Subcutaneous adipose tissue (tissue), 4 donors: ENCODE measurements at places on chromosomes 7 and 10. TPM values are rescaled to one million over a fixed set of nuclear protein-coding genes. Genes with fewer than 3 reads are reported as not detected.

ATP5MK gene
- total RNA-seq = 771 TPM

ASAH2 gene
- total RNA-seq = 14.5 TPM

BEND7 gene
- total RNA-seq = 8.5 TPM

NEUROD6 gene
- not detected for total RNA-seq

ABCB1 gene
- 1.0 TPM for total RNA-seq

SLC26A5 gene
- 0.22 TPM for total RNA-seq

SEMA3C gene
- 123 TPM for total RNA-seq

SLC18A3 gene
- total RNA-seq = not detected

FOXI2 gene
- total RNA-seq = not detected

TET1 gene
- total RNA-seq = 8.5 TPM

OR9A2 gene
- total RNA-seq = not detected

PTPN20 gene
- total RNA-seq = 4.2 TPM

DDC gene
- total RNA-seq = not detected

CREB5 gene
- 11.9 TPM for total RNA-seq

TMEM254 gene
- 12.1 TPM for total RNA-seq

A1CF gene
- not detected for total RNA-seq

ITGB8 gene
- total RNA-seq = 0.57 TPM

P4HA1 gene
- 41.8 TPM for total RNA-seq

PRRT4 gene
- total RNA-seq = 0.65 TPM

SPDYE8 gene
- not detected for total RNA-seq

TUBB8 gene
- not detected for total RNA-seq

CH25H gene
- 1.8 TPM for total RNA-seq

MNX1 gene
- not detected for total RNA-seq

SVOPL gene
- not detected for total RNA-seq

PRSS37 gene
- total RNA-seq = not detected

MKX gene
- total RNA-seq = 2.2 TPM

CPA1 gene
- total RNA-seq = 3.3 TPM
